Right hindlimb (tissue), 1 donor: ENCODE measurements at places on chromosomes 11 and 22.

GRCh38 chr11:1966531-1966930, 19.4 kb downstream of the MRPL23 start:
- DNase-seq = no peak

GRCh38 chr11:3736816-3737215, 60.5 kb downstream of the NUP98 start:
- no peak for DNase-seq

- no peak for DNase-seq
Measured at GRCh38 chr11:57818812-57819211, 57.2 kb downstream of the CTNND1 start.

- no peak for DNase-seq
Measured at GRCh38 chr22:36714110-36714509, 10.6 kb upstream of the CACNG2 start.

- no peak for DNase-seq
Measured at GRCh38 chr11:23263466-23263865, 403.2 kb upstream of the CCDC179 start.
